ENCODE measurements at places on chromosomes 11 and 22. TPM values are rescaled to one million over a fixed set of nuclear protein-coding genes. Genes with fewer than 3 reads are reported as not detected.
A peak's percentile ranks its signal among the peaks of the same experiment; 100 is the strongest.

- DNase-seq, result no peak
- H3K27me3 ChIP-seq, result no peaks in the 10 kb centered on the region
- H3K27ac ChIP-seq, result no peak overlapping the region
- H3K36me3 ChIP-seq, result no peaks in the 10 kb centered on the region
- no peak overlapping the region for H3K4me3 ChIP-seq
Observed at GRCh38 chr11:73800276-73800806, 12.7 kb downstream of the MRPL48 start.

EXPH5 gene
- 0.89 TPM for total RNA-seq

- H3K36me3 ChIP-seq, result no peaks in the 10 kb centered on the region
- DNase-seq, result no peak
- no peak overlapping the region for H3K27ac ChIP-seq
- peaks cover 18% of the 10 kb centered on the region for H3K4me1 ChIP-seq
Observed at GRCh38 chr22:37601540-37602442, 6.8 kb upstream of the GGA1 start.

MEI1 gene
- total RNA-seq, result 26.9 TPM

DNA sequence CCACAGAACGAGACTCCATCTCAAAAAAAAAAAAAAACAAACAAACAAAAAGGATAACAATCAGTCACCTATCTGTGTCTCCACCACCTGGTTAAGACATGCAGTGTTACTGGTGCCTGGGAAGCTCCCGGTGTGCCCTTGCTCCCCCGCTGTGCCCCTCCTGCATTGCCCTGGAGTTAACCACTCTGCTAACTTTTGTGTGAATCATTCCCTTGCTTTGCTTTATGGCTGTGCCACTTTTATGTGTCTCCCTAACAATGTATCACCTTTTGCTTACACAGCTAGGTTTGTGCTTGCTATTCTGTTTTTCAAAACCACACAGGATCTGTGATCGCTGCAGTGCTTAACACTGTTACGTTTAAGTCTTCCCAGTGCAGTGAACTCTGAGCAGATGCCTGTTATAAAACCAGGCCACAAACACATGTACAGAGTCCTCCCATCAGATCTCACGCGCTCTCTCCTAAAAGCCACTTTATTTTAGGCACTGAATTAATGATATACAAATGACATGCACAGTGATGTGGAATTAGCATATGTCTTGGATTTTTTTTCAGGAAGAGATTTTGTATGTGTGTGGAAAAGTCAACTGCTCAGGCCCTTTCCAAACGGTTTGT is 69.9 kb downstream of the BUD13 start:
- H3K27me3 ChIP-seq, result no peaks in the 10 kb centered on the region
- H3K4me3 ChIP-seq, result no peak overlapping the region
- no peaks in the 10 kb centered on the region for H3K4me1 ChIP-seq
- no peak overlapping the region for H3K27ac ChIP-seq
- peak; percentile 15 for DNase-seq

- H3K4me3 ChIP-seq, result peak overlapping the region; percentile 76
- DNase-seq, result peak; percentile 83
- H3K36me3 ChIP-seq, result no peaks in the 10 kb centered on the region
- H3K27ac ChIP-seq, result peak overlapping the region; percentile 48
- H3K4me1 ChIP-seq, result peaks cover 49% of the 10 kb centered on the region
Observed at GRCh38 chr11:119728211-119728626, 781 bp downstream of the NECTIN1 start.

CD3G gene
- total RNA-seq, result 16.8 TPM
